ENCODE measurements at places on chromosomes 2 and 18.

DNA sequence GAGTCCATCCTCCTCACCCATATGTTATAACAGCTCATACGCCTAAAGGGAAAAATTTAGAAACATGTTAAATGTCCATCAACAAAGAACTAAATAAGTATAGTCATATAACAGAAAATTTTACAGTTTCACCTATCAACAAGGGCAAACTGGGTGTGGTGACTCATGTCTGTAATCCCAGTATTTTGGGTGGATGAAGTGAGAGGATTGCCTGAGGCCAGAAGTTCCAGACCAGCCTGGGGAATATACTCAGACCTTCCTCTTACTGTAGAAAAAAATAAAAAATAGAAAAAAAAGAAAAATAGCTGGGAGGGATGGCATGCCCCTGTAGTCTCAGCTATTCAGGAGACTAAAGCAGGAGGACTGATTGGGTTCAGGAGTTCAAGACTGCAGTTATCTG is 48.3 kb upstream of the GULP1 start:
- DNase-seq = no peak

- DNase-seq = no peak
These were observed 188.8 kb upstream of the EPC2 start for GRCh38 chr2:148455791-148456190.

- DNase-seq = no peak
These were observed 140.2 kb downstream of the PLCL1 start for GRCh38 chr2:197944416-197945096.

DNA sequence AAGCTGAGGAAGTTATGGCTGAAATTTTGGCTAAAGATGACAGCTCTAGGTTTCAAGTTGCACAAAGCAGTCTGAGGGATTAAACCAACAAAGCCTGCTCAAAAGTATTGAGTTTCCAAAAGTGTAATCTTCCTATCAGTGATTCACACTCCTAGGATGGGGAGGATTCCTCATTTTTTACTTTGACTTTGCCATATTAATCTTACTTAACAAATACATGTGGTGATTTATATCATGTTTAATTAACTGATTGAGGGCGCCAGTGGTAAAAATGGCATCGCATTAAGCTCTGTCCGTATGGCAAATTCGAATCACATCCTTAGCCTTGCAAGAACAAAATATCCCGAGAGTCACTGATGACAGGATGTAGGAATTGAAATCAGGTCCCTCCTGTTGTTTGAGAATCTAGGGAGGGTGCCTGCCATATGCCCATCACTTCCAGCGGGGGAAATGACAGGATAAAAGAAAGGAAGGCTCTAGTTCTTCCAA is 78.1 kb upstream of the ETAA1 start:
- no peak for DNase-seq

GRCh38 chr2:52510432-52510831 is 1257.2 kb upstream of the CHAC2 start:
- no peak for DNase-seq

- DNase-seq = no peak
These were observed 30.0 kb upstream of the NFATC1 start for GRCh38 chr18:79365701-79366100.
